Muscle of arm (tissue), 14 donors: ENCODE measurements at places on chromosomes 13 and 19. TPM values are rescaled to one million over a fixed set of nuclear protein-coding genes. Genes with fewer than 3 reads are reported as not detected.

DNA sequence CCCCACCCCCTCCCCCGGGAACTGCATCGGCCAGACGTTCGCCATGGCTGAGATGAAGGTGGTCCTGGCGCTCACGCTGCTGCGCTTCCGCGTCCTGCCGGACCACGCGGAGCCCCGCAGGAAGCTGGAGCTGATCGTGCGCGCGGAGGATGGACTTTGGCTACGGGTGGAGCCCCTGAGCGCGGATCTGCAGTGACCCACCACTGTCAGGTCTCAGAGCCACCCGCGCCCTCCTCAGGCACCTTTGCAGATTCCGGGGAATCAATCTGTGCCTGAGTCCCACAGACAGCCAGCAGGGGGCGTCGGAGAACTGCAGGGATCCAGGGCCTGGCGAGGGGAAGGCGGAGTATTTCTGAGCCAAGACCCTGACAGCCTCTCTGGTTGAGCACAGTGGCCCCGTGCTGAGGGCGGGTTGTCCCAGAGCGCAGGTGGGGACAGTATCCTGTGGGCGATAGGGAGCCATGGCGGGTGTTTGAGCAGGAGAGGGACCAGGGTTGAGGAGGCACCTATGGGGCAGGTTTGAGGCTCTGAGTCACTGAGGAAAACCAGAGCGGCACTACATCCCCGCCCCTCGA is 30.4 kb upstream of the CYP4F8 start:
- peak; percentile 67 for DNase-seq

The NTN5 gene
- 0.81 TPM for polyA plus RNA-seq

The ING1 gene
- polyA plus RNA-seq: 10.3 TPM

The KLC3 gene
- polyA plus RNA-seq: 0.18 TPM

DNA sequence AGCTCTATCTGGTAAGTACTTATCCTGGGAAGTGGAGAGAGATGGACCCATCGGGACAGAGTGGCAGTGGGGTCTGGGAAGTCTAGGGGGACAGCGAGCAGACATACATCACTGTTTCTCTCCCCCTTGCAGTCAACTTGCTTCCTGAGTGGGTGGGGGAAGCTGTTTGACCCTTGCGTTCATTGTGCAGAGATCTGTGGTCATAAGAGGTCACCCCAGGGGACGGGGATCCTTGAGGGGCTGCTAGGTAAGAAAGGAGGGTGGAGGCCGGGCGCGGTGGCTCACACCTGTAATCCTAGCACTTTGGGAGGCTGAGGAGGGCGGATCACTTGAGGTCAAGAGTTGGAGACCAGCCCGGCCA is 474 bp downstream of the ARHGEF18 start:
- DNase-seq: no peak

- DNase-seq: no peak
Measured at GRCh38 chr19:16420336-16420676, 51.5 kb downstream of the EPS15L1 start.

GRCh38 chr19:52237771-52238400 is 31.5 kb upstream of the ZNF766 start:
- DNase-seq: peak; percentile 77

DNA sequence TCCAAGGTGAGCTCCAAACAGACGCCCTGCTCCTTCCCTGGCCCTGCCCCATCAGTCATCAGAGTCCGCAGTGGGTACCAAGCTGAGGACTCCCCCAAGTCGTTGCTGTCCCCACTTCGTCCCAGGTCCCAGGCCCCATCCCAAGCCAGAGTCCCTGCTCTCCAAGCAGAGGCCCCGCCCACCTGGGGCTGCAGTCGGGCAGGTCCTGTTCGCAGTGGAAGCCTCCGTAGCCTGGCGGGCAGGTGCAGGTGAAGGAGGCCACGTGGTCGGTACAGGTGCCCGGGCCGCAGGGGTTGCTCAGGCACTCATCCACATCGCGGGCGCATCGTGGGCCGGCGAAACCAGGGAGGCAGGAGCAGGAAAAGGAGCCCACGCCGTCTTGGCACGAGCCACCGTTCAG is 19.4 kb downstream of the NOTCH3 start:
- no peak for DNase-seq

DNA sequence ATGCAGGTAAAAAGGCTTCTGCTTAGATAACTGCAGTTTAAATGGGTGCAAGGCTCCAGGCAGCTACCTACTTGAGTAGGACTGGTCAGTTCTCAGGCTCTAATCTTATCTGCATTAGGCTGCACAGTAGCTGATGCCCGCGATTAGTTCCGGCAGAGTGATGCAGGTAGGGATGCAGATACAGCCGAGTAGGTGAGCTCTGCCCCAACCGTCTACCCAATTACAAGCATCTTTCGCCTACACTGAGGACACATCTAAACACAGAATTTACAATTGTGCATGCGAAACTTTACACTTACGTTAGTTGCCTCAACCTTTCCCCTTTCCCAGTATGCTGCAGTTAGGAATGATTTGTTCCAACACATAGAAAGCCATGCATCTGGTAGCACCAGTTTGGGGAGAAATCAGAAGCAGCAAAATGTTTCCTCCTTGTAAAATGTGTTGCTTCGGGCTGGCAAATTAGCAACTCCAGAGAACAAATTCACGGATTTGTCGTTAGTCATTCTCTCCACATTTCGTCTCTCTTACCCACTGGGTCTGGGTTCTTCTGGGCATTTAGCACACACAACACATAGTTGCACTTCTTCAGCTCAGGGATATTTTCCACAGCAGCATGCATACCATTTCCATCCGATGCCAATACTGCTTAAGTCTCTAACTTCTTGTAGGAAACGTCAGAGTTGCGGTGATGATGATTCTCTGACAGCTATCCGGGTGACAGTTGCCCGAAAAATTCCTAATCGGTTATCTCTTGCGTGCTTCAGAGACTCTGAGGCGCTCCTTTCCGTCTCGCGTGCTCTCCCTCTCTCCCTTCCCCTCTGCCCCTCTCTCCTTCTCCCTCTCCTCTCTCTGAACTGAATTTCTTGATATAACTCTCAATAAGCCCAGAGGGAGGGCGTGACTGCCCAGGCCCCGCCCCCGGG is at the start of gene PCDH9:
TSS of gene PCDH9 (minus strand) at position 856 of the 923 bp plus-strand sequence. CDS start 1,896 bp downstream, outside the sequence.
- no peak for DNase-seq

- no peak for DNase-seq
Measured at GRCh38 chr19:43485951-43486350, 18.6 kb downstream of the PHLDB3 start.

DNA sequence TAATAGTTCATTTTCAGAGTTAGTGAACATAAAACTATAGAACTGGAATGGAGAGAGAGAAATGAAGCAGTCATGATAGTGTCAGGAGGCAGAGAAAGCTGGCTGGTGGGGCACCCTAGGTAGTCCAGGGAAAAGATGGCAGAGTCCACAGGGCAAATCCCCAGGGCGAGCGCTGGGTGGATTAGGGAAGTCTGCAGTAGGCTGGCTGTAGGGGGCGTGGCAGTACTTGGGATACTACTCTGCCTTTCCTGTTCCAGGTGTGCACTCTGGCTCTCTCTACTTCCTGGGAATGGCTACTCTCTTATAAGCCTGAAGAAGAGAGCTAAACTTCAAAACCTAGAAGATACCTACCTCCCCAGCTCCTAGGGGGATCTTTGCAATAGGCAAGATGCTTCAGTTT is 232.9 kb upstream of the SLC10A2 start:
- no peak for DNase-seq

GRCh38 chr13:49140910-49141611 is 79.1 kb upstream of the MLNR start:
- no peak for DNase-seq

The FNDC3A gene
- polyA plus RNA-seq: 51.3 TPM

DNA sequence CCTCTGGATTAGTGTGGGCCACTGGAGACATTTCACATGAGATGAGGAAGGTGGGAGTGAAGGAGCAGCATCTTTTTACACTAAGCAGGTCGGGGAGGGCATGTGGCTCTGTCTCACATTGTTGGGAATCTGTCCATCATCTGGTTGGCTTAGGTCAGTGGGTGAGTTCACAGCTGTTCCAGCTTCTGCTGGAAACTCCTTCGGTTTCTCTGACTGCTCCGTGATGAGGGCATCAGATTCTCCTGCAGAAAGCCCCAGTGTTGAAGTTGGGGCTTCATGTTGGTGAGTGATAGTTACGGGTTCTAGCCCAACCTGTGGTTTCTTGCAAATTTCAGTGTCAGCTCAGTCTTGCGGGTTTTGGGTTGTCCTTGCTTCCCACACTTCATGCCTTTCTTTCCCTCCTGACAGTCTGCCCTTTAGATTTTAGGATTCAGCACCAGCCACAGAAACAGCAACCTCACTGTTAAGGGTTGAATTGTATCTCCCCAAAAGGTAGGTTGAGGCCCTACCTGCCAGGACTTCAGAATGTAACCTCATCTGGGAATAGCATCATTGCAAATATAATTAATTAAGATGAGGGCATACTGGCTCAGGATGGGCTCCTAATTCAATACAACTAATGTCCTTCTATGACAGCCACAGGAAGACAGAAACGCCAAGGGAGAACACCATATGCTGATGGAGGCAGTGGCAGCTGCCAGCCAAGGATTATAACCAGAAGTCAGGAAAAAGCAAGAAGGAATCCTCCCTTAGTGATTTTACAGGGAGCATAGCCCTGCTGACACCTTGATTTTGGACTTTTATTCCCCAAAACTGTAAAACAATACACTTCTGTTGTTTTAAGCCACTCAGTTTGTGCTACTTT is 7.6 kb upstream of the ALOX5AP start:
- no peak for DNase-seq

- peak; percentile 47 for DNase-seq
Measured at GRCh38 chr13:79722885-79723445, 242.0 kb downstream of the NDFIP2 start.

GRCh38 chr13:98503175-98504028 is 73.5 kb downstream of the STK24 start:
- no peak for DNase-seq

DNA sequence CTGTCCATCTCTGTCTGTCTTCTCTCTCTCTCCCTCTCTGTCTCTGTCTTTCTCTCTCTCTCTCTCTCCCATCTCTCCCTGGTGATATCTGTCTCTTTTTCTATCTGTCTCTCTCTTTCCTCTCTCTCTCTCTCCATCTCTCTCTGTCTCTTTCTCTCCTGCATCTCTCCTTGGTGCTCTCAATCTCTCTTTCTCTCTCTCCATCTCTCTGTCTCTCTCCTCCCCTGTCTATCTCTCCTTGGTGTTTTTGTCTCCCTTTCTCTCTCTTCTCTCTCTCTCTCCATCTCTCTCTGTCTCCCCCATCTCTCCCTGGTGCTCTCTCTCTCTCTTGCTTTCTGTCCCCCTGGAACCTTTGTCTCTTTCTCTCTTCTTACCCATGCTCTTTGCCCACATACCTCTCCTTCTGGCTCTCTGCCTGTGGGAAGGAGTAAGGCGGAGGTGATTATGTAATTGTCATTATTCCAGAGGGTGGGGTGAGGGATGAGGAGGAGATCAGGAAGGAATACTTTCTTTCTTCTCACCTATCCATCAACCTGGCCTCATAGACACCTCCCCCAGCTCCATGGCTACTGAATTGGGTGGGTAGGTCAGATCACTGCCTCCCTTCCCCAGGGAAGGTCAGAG is 30.9 kb upstream of the CYP2B6 start:
- no peak for DNase-seq

The CGB3 gene
- polyA plus RNA-seq: 0.59 TPM

DNA sequence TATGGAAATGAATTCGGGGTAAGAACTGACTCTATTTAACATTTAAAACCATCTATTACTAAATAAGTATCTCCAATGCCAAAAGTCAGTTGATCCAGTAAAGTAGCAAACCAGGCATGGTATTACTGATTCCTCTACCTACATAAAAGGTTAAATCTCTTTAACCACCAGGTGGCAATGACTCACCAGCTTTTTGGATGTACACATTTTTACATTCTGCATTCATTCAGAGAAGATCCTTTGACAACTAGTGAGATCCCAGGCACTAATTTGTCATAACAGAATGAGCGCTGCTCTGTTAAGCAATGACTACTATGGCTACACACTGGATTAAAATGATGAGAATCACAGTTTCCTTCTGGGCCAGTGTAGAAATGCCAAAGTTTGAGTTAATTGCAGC is 329.8 kb upstream of the GPC6 start:
- no peak for DNase-seq

DNA sequence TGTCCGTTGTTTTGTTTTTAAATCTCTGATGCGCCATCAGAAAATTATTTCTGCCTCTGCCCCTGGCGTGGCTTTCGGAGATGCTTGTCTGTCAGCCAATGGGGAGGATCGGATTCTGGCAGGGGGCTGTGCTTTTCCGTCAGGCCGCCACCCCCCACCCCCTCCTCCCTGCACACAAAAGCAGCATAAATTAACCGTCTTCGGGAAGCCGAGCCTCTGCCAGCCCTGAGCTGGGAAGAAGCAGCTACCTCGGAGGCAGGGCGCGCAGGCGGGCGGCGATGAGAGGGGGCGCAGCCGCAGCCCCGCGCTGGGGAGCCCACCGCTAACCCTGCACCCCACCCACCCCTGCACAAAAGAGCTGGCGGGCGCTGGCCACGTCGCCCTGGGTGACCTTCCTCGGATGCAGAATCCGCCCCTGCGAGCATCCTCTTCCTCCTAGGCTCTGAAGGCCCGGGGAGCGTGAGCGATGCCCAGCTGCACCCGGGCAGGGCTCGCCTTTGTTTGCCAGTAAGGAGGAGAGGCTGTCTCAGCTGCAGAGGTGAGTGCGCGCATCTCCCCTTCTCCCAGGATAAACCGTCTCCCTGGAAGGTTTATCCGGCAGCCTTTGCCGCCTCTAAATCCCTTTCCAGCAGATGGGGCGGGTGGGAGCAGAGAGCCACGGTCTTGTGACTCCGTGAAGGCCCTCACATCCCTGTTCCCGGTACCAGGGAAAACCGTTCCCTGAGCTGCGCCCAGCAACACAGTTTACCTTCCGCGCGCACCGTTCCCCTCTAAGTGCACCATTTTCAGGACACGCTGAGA is at the start of gene ATCAY:
TSS of gene ATCAY (plus strand) at position 215 of the 801 bp plus-strand sequence. CDS start 5,083 bp downstream, outside the sequence.
- no peak for DNase-seq

The CEACAM8 gene
- 0.15 TPM for polyA plus RNA-seq

- no peak for DNase-seq
Measured at GRCh38 chr19:28437390-28438346, 775.3 kb downstream of the UQCRFS1 start.
